Cerebellar nuclear complex (tissue), 1 donor: ENCODE measurements at places on chromosomes 13 and 19.

GRCh38 chr19:35545855-35546381 lies 492 bp downstream of the TMEM147 start:
- no peak for DNase-seq

DNA sequence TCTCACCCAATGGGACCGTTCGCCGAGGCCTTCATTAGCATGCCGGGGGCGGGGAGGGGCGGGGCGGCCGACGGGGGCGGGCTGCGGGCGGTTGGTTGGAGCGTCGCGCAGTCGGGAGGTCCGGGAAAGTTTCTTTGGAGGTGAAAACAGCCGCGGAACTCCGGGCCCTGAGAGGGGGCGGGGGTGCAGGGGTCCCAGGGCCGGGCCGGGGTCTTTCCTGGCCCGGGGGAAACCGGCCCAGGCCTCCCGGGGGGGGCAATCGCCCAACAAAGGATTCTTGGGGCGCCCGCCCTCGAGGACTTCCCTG lies at the start of gene HMG20B:
HMG20B (plus strand) TSS at position 90 of the 307 bp plus-strand sequence. CDS start 366 bp downstream, outside the sequence.
- DNase-seq, result no peak

DNA sequence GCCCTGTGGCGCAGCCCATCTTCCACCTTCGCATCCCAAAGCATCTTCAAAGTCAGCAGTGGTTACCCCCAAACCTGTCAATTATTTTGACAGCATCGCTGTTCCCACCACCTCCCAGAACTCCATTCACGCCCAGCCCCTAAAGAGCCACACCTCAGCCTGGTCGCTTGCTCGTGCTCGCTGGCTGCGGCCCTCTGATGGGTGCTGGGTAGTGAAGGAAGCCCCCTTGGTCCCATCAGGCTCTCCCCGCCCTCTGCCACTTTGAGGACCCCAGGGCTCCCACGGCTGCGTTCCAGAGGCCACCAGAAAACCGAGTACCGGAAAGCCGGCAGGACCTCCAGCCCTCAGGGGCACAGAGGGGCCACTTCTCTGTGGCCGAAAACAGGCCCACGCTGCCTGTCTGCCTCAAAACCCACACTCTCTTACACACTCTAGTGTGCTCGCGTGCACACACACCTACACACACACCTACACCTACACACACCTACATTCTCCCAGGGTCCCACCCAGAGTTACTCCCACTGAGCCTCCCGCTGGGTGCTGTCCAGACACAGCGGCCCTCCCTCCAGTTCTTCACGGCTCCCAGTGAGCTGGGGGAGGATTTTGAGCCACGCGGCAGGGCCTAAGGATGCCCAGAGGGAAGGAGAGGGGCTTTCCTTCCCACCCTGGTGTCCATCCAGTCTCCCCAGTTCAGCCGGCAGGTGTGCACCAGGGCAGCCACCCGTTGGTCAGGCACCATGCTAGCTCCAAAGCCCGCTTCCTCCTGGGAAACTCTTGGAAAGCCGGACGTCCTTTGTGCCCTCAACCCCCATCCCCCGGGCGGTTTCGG lies 1.9 kb downstream of the VSTM2B start:
- no peak for DNase-seq

GRCh38 chr19:6484230-6484629 lies 2.6 kb upstream of the DENND1C start:
- DNase-seq, result no peak

DNA sequence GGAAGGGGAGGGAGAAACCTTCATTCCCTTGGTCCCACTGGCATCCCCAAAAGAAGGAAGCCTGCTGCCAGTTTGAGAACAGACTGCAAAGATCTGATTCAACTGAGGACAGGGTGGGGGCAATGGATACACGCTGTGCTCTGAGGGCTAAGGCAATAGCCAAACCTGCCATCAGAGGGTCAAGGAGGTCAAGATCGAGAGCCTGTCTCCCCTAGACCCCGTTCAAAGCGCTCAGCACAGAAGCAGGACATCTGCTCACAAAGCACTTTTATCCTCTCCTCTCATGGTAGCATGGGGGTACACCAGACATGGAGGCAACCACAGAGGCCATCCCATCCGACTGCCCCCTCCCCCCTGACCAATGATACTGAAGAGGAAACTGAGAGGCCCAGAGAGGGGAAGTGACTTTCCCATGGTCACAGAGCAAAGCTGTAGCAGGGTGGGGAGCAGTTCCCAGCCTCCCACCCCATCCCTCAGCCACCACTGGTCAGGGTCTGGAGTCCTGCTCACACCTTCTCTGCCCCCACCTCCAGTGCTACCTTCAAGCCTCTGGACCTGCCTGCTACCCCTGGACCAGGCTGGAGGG lies 11.1 kb downstream of the POU2F2 start:
- DNase-seq, result no peak

- DNase-seq, result no peak
These were observed 11.2 kb downstream of the PPP6R1 start for GRCh38 chr19:55247621-55248099.

GRCh38 chr13:59360108-59360507 lies 803.6 kb downstream of the DIAPH3 start:
- no peak for DNase-seq

DNA sequence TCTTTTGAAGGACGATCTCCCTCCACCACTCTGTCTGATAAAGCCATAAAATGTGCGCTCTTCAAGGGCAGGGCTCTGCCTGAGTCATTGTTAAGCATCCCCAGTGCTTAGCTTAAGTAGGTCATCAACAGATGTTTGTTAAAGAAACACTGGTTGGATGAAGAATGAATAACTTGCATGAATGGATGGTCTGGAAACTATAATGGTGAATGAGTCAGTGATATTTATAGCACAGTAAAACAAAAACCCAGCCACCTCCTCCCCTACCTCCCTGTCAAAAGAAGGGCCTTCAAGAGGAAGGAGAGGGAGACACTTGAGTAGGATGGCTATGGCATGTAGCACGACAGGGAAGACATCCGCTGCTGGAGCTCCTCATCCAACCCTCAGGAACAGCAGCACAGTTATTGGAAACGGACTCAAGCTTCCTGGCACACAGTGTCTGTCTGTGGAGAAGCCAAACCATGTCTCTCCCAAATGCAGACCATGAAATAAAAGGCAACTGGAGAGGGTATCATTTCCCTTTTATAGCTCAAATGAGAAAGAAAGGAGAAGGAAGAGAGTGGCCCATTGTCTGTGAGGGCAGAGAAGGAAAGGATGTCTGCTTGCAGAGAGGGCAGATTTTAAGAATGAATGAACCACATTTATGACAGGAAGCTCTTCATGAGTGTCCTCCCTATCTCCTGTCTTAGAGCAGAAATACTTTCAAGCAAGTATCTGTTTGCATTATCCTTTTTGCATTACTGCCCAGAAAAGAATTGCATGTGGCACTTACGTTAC lies 183.5 kb upstream of the UBL3 start:
- DNase-seq, result no peak

- DNase-seq, result no peak
These were observed 1.9 kb downstream of the PRX start for GRCh38 chr19:40411125-40411842.

DNA sequence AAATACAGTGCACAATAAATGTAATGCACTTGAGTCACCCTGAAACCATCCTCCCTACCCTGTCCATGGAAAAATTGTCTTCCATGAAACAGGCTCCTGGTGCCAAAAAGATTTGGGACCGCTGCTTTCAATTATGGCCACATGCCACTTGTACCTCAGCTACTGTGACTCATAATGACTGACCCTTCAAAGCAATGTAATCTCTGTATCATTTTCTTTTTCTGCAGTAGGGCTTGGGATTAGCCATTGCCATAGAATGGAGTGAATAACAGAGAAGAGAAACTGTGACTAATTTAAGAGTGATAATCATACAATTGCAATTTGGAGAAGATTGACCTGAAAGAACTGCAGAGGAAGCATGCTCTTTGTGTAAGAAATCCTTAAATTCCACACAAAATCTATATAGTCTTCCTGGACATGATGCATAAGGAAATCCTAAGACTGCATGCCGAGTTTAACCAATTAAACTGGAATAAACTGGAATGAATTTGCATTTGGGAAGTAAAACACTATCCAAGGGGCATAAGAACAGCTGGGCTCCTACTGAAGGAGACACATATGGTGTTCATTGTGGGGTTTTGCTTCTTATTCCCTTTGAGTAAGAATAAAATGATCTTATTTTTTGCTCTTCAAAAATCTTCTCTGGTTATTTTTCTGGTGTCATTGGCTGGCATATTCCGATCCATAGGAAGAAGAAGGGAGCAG lies 59.5 kb upstream of the SLC7A1 start:
- no peak for DNase-seq

DNA sequence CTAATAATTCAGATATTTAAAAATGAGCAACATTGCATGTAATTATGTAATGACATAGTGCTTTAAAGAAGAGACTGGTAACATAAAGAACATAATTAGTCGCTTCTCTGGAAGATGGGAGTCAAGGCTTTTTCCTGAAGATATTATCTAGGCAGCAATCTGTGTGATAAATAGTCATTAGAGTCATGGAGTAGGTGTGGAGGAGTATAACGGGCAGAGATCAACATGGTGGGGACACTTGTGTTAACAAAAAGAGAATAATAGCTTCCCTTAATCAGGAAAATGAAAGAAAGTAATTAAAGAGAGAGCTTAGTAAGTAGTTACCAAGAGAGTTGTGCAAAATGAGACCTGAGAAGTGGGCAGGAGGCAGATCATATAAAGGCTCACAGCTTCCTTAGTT lies 1417.1 kb upstream of the ATXN8OS start:
- DNase-seq, result no peak

- no peak for DNase-seq
These were observed 263.7 kb downstream of the KCTD12 start for GRCh38 chr13:76622315-76623040.

- DNase-seq, result no peak
These were observed 178.4 kb downstream of the FGF9 start for GRCh38 chr13:21849323-21849722.

DNA sequence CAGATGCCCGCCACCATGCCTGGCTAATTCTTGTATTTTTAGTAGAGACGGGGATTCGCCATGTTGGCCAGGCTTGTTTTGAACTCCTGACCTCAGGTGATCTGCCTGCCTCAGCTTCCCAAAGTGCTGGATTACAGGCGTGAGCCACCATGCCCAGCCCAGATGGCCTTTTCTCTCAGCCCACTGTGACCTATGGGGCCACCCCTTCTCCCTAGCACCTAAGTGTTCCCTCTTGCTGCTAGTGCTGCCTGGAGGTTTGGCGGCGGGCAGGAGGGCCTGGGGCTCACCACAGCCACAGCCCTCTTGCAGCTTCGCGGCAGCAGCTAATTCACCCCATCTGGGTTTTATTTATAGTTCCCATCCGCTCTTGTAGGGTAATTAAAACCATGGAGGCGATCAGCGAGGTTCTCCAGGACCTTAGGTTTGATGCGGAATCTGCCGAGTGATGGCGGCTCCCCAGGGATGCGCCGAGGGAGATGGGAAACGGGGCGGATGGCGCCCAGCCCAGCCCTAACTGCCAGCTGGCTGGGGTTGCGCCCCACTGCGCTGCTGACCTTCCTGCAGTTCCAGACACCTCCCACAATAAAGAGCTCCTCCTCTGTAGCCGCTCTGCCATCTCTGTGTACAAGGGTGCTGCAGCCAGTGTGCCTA lies 3.3 kb downstream of the REX1BD start:
- no peak for DNase-seq

GRCh38 chr19:4354897-4355296 lies 11.5 kb downstream of the MPND start:
- DNase-seq, result no peak

DNA sequence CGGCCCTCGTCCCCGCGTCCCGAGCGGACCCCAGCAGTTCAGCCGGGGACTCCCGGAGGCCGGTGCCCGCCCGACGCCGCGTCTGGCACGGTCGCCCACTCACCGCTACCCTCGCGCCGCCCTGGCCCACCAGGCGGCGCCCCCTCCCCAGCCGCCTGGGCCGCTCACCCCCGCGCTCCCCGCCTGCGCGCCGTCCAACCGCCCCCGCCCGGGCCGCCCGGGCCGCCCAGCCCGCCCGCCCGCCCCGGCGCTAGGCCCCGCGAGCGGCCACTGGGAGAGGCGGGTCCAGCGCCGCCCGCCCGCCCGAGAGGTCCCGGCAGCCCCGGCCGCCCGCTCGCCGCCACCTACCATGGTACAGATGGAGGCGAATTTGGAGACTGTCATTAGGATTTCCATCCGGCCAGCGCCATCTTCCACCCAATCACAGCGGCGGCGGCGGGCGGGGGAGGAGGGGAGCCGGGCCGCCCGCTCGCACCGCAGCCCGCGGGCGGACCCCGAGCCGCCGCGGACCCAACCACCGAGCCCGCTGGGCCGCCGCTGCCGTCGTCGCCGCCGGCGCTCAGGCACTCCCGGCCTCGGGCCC lies at the start of gene USP12:
USP12 (minus strand) TSS at position 568 of the 583 bp plus-strand sequence; CDS start at position 396, 172 bp downstream.
- DNase-seq, result no peak

- no peak for DNase-seq
These were observed 9.9 kb downstream of the LMTK3 start for GRCh38 chr19:48501494-48502349.

- DNase-seq, result no peak
These were observed 63.1 kb downstream of the TM9SF2 start for GRCh38 chr13:99564386-99564785.

DNA sequence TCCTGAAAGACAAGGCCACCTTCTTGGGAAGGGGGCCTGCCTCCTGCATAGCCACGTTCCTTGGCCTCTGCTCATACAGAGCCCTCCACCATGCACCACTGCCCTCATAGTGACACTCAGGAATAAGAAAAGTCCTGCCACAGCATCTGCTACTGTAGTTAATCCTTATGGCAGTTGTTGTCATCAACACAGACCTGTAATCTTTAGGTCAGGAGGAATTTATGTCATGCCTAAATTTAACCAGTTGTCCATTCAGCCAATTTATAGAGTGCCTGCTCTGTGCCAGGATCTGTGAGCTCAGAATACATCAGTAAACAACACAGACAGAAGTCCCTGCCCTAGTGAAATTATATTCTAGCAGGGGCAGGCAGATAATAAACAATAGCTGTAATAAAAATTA lies 44.4 kb downstream of the FAM124A start:
- DNase-seq, result no peak

- no peak for DNase-seq
These were observed 36.7 kb downstream of the USPL1 start for GRCh38 chr13:30654430-30654829.

DNA sequence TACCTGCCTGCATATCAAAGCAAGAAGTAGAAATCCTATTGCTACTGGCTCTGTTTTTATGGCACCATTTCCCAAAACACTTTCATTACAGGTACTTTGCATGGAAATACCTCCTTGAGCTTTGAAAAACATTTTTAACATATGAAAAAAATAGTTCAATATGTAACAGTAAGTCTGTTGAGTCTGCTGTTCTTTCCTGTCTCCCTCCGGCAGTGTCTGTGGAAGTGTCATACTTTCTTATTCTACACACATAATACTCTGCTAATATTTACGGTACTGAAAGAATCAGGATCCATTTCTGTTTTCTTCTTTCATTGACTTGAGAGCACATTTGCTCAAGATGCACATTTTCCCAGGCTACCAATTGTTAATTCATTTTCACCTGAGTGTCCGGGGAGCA lies 8.2 kb upstream of the SERTM1 start:
- no peak for DNase-seq

- DNase-seq, result no peak
These were observed 8.7 kb downstream of the BRD4 start for GRCh38 chr19:15323496-15324235.

GRCh38 chr13:66506979-66507378 lies 723.2 kb downstream of the PCDH9 start:
- DNase-seq, result no peak
